Ovary (tissue), 10 donors: ENCODE measurements at places on chromosomes 16 and 17. TPM values are rescaled to one million over a fixed set of nuclear protein-coding genes. Genes with fewer than 3 reads are reported as not detected.

DNA sequence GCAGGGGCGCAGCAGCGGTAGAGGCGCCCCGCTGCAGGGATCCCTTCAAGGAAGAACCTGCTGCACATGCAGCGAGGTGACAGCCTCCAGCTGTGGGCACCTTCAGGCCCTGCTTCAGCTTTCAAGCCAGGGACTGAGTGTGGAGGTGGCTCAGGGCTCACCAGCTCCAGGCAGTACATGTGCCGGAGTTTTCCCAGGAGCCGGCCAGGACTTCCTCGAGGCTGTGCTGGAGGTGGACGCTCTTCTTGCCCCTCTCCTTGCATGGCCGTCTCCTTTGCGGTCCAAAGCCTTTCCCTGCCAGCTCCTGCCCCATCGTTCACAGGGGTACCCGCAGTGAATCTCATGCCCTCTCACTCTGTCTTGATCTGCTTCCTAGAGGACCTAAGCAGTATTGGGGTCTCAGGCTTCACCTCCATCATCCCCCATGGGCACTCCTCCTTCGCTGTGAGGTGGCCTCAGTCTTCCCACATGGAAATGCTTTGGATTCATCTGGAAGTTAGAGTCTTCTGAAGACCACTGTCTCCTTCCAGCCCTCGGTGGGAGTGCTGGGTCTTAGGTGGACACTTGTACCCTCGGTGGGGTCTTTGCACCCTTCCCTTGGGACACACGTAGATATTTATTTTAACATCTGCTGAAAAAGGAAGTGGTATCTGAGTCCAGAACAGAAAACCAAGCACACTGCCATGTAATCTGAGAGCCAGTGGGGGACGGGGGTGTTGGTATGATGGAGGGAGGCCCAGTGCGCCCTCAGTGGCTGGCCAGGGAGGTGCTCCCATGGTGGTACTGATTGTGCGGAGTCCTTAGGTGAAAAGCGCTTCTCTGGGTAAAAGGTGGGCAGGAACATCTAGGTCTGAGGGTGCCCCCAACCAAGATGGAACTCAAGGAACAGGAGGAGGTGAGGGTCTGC is 7.0 kb downstream of the XYLT2 start:
- DNase-seq = no peak
- no peaks in the 10 kb centered on the region for H3K27me3 ChIP-seq
- H3K36me3 ChIP-seq = no peaks in the 10 kb centered on the region
- H3K4me1 ChIP-seq = peaks cover 8% of the 10 kb centered on the region

Gene TP53TG3F
- not detected for total RNA-seq

- H3K27ac ChIP-seq = no peak overlapping the region
- peaks cover 5% of the 10 kb centered on the region for H3K4me1 ChIP-seq
- H3K36me3 ChIP-seq = no peaks in the 10 kb centered on the region
- H3K4me3 ChIP-seq = no peak overlapping the region
Observed at GRCh38 chr17:3926860-3927627, 10.8 kb upstream of the P2RX1 start.

DNA sequence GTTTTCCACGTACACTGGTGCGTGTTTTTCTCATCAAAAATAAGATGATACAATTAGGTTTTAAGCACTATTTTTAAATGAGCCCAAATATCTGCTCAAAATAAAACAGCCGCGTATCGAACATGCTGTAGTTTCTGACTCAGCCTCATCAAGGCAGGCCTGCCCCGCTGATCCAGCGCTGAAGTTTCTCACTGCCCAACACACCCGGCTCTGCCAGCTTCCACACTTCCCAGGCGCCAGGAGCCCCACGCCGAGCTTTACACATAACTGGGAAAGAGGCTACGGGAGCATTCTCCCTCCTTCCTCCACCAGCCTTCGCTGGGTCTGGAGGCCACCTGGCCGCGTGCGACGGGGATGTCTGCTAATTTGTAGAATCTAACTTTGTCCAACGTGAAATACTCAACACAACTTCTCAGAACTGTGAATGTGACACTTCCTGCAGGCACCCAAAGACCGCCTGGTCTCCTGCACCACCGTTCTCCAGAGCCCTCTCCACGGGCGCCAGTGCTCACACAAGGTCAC is 42.1 kb downstream of the MAP1LC3B start:
- H3K4me3 ChIP-seq = no peak overlapping the region
- H3K4me1 ChIP-seq = peaks cover 8% of the 10 kb centered on the region
- no peak overlapping the region for H3K27ac ChIP-seq
- no peaks in the 10 kb centered on the region for H3K36me3 ChIP-seq
- H3K27me3 ChIP-seq = no peaks in the 10 kb centered on the region
- no peak for DNase-seq

Gene ZG16
- not detected for total RNA-seq

DNA sequence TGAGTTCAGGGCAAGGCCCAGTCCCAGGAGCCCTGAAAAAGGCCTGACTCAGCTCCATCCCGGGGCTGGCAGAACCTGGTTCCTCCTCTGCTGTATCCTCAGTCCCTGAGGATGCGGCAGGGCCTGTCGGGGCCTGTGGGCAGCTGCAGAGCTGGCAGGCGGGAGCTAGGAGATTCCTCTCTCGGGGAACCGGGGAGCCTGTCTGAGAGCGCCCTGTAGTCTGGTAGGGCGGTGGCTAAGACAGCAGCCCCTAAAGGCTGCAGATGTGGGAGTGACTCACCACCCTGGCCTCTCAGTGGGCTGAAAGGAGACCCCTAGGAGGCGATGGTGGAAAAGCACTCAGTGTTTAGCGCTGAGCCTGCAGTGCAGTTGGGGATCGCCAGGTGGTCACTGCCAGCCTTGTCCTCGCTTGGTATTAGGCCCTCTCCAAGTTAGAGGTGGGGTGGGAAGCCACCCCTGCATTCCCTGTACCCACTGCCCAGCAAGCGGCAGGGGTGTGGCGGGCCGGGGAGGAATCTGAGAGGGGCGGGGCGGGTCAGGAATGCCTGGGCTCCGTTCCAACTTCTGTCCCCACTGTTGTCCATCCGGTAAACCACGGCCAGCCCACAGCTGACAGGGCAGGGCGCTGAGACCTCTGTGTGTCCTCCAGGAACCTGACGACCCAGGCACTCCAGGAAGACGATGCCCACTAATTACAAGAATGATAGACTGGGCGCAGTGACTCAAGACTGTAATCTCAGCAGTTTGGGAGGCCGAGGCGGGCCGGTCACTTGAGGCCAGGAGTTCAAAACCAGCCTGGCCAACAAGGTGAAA is 29.5 kb upstream of the CDH1 start:
- DNase-seq = no peak
- H3K27me3 ChIP-seq = no peaks in the 10 kb centered on the region
- H3K4me3 ChIP-seq = no peak overlapping the region
- peaks cover 3% of the 10 kb centered on the region for H3K4me1 ChIP-seq
- no peak overlapping the region for H3K27ac ChIP-seq

- H3K27ac ChIP-seq = no peak overlapping the region
- DNase-seq = no peak
- no peak overlapping the region for H3K4me3 ChIP-seq
- no peaks in the 10 kb centered on the region for H3K4me1 ChIP-seq
- H3K27me3 ChIP-seq = no peaks in the 10 kb centered on the region
Observed at GRCh38 chr16:17026600-17027242, 444.0 kb downstream of the XYLT1 start.

- peak overlapping the region; percentile 76 for H3K4me3 ChIP-seq
- no peaks in the 10 kb centered on the region for H3K36me3 ChIP-seq
- no peaks in the 10 kb centered on the region for H3K27me3 ChIP-seq
- peaks cover 13% of the 10 kb centered on the region for H3K4me1 ChIP-seq
- peak overlapping the region; percentile 95 for H3K27ac ChIP-seq
- DNase-seq = peak; percentile 88
Observed at GRCh38 chr17:45147581-45148182, 593 bp upstream of the HEXIM1 start.

DNA sequence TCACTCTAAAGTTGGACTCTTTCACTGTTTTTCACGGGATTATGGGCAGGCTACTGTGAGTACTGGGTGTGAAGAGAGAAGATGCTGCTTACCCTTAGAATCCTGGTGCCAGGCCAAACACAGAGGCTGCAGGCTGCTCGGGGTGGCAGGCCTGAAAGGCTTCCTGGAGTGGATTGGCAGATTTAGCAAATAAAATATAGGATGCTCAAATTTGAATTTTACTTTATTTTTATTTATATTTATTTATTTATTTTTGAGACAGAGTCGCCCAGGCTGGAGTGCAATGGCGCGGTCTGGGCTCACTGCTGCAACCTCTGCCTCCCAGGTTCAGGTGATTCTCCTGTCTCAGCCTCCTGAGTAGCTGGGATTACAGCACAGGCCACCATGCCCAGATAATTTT is 14.9 kb upstream of the STAC2 start:
- H3K27me3 ChIP-seq = no peaks in the 10 kb centered on the region
- no peak overlapping the region for H3K27ac ChIP-seq
- no peak overlapping the region for H3K4me3 ChIP-seq
- H3K36me3 ChIP-seq = no peaks in the 10 kb centered on the region
- DNase-seq = no peak

Gene CACNG4
- total RNA-seq = 4.9 TPM

Gene SLC16A5
- 14.3 TPM for total RNA-seq

DNA sequence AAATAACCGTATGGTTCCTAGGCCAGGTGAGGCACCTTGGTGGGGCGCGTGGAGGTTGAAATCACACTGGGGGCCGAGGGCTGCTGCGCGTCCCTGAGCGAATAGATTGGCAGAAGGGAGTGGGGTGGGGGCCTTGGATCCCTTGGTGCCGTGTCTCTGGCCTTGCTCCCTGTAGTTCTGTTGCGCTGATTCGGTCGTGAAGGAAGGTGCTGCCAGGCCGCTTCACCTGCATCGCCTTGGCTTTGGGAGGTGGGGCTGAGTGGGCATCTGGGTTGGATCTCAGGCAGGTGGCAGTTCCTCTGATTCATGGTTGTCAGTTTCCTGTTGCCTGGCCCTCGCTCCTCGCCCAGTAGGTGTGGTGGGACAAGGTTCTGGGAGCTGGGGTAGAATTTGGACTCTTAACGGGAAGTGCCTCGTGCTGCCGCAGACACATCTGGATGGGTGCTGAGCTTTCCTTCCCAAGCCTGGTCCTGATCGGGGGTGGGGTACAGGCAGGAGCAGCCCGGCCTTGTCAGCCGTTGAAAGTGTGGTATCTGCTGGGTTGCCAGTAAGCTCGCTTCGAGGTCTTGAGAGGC is 30.1 kb downstream of the PGS1 start:
- H3K4me3 ChIP-seq = no peak overlapping the region
- H3K36me3 ChIP-seq = no peaks in the 10 kb centered on the region
- H3K27me3 ChIP-seq = no peaks in the 10 kb centered on the region
- H3K27ac ChIP-seq = no peak overlapping the region

Gene ACTG1
- 4,502 TPM for total RNA-seq

- peak; percentile 45 for DNase-seq
- no peaks in the 10 kb centered on the region for H3K36me3 ChIP-seq
- H3K27ac ChIP-seq = no peak overlapping the region
Observed at GRCh38 chr17:79651761-79652160, 40.9 kb upstream of the RBFOX3 start.

Gene PRSS33
- 0.51 TPM for total RNA-seq

Gene FLOT2
- 29.3 TPM for total RNA-seq

Gene ODAD4
- total RNA-seq = 2.4 TPM

GRCh38 chr17:66416207-66416940 is 114.0 kb downstream of the PRKCA start:
- H3K4me1 ChIP-seq = peaks cover 6% of the 10 kb centered on the region
- H3K27me3 ChIP-seq = no peaks in the 10 kb centered on the region
- H3K36me3 ChIP-seq = no peaks in the 10 kb centered on the region
- no peak overlapping the region for H3K27ac ChIP-seq
- H3K4me3 ChIP-seq = no peak overlapping the region
- no peak for DNase-seq

Gene CBX2
- 2.1 TPM for total RNA-seq

DNA sequence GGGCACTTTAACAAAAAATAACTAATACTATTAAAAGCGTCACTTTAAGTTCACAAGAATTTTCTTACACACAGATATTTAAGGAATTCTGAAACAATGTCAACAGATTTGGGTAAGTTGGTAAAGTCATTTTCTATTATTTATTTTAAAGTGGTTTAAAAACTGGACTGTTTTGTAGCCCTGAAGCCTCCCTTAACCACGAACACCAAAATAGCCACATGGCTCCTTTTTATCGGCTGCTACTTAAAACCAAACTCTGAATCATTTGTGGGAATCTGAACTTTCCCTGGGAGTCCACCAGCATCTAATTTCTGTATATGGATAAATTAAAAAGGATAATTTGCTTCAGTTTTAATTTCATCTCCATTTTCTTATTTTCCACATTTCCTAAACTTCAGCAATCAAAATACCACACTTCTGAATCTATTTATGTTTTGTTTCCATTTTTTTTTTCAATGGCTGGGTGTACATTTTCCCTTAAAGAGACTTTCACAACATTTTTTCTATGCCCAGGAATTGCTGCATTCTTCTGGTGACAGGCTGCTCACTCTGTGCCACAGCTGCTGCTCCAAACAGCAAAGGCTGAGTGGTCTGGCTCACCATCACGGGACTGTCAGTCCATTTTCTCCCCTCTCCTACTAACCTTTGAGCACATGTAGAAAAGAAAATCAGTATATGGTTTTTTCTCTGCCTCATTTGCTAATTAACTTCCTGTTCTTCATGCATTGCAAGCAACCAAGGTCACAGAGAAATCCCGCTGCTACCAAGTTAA is 255.5 kb upstream of the KCNJ16 start:
- H3K4me3 ChIP-seq = no peak overlapping the region
- H3K27ac ChIP-seq = no peak overlapping the region

DNA sequence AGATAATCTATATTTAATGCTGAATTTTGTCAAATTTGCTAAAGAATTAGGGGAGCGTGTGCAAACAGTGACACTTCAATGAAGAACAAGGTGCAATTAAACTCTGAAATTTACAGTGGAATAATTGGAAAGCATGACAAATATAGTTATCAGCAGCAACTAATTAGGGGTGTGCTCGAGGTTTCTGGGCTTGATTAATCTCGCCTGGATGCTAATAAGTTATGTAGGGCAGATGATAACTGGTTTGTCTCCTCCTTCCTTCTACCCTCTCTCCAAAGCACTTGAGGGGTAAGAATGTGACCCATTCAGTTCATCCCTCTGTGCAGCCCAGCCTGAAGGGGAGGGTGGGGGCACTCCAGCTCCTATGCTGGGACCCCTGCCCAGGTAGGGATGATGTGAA is 21.9 kb downstream of the MRM1 start:
- no peak overlapping the region for H3K4me3 ChIP-seq
- H3K27me3 ChIP-seq = no peaks in the 10 kb centered on the region
- no peak for DNase-seq
- no peak overlapping the region for H3K27ac ChIP-seq

GRCh38 chr16:31869511-31870201 is 4.0 kb upstream of the ZNF267 start:
- no peaks in the 10 kb centered on the region for H3K4me1 ChIP-seq
- H3K27ac ChIP-seq = no peak overlapping the region
- no peak overlapping the region for H3K4me3 ChIP-seq
- H3K27me3 ChIP-seq = no peaks in the 10 kb centered on the region

GRCh38 chr17:77449373-77449907 is 308.7 kb downstream of the SEC14L1 start:
- H3K36me3 ChIP-seq = no peaks in the 10 kb centered on the region
- no peak for DNase-seq
- H3K4me3 ChIP-seq = no peak overlapping the region
- H3K27me3 ChIP-seq = no peaks in the 10 kb centered on the region
- H3K27ac ChIP-seq = peak overlapping the region; percentile 75
